Central memory CD8-positive, alpha-beta T cell (primary cell): ENCODE measurements at places on chromosomes 4 and X.

GRCh38 chr4:98966926-98967325 is 28.6 kb upstream of the METAP1 start:
- no peak for DNase-seq

DNA sequence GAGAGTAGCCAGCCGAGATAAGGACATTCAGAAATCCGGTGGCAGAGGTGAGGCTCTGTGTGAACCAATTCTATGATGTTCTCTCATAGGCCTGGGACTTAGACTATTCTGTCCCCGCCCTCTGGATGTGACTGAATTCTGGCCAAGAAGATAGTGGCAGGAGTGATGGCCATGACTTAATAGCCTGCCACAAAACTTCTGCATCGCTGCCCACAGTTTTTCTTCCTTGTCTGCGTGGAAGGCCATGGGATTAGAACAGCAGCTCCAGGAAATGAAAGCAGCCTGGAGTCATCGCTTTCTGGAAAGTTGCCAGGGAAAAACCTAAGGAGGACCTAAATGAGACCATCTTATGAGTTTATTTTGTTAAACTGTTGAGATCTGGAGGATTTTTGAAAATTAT is 134.7 kb downstream of the F11 start:
- no peak for DNase-seq

DNA sequence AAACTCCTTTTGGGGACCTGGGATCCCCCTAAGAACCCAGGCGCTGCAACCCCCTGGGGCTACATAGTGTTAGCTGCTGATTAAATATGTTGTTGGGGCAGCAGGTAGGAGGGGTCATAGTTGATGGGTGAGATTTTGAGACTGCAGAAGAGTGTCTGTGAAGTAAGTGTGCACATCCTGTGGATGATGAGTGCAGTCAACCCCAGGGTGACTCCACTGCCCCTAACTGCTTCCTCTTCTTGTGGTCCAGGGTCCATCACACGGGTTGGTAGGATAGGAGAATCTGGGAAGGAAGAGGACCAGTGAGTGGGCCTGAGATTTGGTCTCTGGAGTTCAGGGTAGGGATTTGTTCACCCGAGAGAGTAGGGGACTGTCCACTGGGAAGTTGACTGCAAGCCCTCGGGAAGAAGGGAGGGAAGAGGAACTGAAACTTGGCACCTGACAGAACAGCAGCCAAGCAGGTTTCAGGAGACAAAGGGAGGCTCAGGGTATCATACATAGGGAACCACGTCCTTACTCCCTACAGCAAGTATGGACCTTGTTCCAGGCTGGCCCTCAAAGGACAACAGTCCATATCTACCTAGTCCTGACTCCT is 8.5 kb downstream of the DLG3 start:
- no peak for DNase-seq

DNA sequence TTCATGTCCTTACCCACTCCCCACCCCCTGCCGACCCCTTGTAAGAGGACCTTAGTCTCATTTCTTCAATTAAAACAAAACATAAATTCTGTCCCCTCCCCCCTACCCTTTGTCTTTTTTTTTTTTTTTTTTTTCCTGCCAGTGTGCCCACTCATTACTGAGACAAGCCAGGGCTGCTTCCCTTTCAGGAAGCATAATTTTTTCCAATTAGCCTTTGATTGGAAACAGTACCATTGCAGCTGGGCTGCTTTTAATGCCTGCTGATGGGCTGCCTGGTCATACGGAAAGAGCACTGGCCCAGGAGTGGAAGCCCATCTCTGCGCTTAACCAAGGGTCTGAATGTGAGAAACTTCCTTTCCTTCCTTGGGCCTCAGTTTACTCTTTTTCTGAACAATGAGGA is 18.6 kb upstream of the CAPN6 start:
- no peak for DNase-seq

DNA sequence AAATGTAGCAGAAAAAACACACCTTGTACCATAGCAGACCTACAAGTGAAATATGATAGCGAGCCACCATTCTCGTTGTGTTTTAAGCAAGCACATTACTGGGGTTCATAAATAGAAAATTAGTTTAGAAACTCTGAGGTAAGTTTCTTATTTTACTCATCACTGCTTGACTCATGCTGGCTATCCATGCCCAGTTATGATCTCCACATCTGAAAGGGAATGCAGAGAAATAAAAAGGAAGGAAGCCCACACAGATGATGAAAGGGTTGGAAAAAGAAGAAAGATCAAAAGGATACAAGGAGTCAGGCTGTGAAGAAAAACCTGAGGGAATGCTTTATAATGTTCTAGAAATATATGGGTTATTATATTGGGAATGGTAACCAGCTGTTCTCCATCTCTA is 54.5 kb downstream of the CAMK2D start:
- DNase-seq = no peak

- no peak for DNase-seq
Observed at GRCh38 chr4:176641237-176641636, 151.5 kb downstream of the VEGFC start.

DNA sequence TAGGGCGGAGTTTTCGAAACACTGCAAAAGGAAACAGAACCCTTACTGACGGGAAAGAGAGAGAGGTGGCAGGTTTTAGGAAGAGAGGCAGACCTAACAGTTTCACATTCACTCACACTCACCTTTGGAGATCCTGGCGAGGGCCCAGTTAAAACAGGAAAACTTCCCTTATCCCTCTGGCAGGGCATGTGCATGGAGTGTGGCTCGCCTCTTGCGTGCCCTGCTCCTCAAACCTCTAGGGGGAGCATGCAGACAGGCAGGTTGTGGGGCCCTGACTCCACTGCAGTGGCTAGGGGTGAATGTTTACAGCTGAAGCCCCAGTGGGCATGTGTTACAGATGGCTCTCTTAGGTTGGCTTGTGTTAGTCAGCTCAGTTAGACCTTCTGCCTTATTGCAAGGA is 451.5 kb downstream of the UBE2NL start:
- no peak for DNase-seq

GRCh38 chr4:169492436-169493163 is 119.8 kb downstream of the NEK1 start:
- DNase-seq = no peak

DNA sequence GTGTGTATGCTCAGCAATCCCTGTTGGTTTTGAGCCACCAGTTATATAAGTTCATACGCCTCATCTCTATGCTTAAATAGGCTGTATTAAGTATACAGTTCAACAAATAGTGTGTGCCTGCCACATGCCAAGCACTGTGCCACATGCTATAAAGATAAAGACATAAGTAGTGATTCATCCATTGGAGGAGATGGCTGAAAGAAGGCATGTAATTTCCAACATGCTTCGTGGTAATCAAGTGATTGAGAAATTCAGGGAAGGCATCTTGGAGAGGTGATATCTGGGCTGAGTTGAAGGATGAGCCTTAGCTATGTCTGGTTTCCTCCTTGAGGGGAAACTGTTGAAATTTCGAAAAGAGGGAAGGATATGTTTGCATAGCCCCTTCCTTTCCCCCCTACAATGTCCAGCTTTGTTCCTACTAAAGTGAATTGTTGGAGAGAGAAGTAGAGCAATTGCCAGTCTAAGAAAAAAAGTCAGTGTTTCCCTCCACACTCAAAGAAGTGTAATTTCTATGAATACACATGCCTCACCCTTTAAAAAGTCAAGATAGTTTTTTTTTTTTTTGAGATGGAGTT is 96.5 kb downstream of the ARHGAP10 start:
- no peak for DNase-seq

GRCh38 chrX:34656842-34657725 is at the start of gene TMEM47:
TSS of gene TMEM47 (minus strand) at chrX:34657285. CDS start at chrX:34657029, 256 bp downstream.
- DNase-seq = no peak

DNA sequence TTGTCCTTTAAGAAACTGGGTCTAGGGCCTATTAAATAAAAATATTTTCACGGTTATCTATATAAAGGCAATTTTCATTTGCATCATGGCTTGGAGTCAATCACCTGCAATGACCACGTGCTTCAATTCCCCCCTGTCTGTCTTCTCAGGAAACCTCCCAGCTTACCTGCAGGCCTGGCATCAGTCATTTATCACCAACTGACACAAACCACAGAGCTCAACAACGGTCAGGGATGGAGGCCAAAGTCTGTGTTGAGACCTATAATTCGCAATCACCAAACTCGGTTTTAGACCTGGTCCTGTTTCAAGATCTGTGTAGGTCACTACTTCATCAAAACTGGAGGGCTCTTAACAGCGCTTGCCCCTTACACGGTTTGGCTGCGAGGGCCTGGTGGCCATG is 1.9 kb downstream of the SLC9A7 start:
- DNase-seq = no peak

DNA sequence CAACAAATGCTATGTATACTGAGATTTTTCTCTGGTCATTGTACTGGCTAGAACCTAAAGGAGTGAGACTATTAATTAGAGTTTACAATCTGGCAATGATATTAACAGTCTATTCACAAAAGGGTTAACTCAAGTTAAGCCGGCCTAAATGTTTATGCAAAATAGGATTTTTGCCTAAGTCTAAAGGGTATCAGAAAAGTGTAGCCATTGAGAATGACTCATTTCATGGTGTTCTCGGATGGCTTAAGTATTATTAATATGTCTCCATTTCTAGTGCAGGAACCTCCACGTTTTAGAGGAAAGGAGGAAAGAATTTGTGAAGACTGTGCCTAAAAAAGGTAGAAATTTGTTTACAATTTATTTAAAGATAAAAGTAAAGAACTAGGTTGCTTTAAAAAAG is 29.8 kb downstream of the DYNLT3 start:
- no peak for DNase-seq

DNA sequence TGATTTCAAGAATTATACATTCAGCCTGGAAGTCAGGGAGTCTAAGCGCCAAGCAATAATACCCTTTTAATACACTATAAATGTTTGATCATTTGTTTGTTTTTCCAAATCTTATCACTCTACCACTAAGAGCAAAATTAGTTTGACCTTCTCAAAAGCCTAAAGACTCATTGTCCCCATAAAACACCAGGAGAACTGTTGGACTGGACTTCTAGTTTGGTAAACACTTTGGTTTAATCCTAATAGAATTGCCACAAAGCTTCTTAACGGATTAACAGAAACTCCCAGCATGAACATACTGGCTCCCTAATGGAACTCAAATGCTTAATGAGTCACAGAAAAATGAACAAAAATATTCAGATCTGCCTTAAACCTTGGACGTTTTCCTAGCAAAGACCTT is 34.9 kb downstream of the SYTL5 start:
- no peak for DNase-seq

DNA sequence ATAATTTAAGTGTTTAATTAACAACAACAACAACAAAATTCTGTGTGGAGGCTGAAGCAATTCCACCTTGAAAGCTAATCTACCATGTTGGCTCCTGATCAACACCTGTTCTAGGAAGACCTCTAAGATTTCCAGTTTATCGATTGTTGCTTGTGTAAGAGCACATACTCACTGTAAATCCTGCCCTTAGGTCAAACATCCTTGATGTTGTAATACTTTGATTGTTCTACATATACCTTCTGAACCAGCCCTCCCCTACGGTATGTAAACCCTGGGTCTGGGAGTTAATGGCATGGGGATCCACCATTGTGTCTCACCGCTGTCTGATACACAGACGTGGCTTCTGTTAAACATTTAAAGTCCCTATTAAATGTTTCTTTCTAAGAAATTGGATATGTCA is 73.2 kb downstream of the RASL11B start:
- no peak for DNase-seq

DNA sequence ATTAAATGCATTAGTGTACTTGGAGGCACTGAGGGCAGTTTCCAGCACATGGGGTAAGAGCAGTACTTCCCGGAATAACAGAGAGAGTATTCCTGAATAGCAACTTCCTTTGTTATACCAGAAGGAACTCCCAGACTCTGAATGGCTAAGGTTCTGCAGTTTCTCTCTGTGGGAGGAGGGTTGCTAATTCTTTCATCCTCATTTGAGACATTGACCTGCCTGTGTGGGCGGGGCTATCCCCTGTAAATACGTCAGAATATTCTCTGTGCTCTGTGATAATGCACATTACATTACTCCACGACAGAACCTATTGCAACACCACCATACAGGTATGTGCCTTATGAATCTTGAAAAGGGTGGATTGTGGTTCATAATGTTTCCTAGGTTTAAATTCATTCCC is 52.7 kb downstream of the SPINK2 start:
- DNase-seq = no peak

DNA sequence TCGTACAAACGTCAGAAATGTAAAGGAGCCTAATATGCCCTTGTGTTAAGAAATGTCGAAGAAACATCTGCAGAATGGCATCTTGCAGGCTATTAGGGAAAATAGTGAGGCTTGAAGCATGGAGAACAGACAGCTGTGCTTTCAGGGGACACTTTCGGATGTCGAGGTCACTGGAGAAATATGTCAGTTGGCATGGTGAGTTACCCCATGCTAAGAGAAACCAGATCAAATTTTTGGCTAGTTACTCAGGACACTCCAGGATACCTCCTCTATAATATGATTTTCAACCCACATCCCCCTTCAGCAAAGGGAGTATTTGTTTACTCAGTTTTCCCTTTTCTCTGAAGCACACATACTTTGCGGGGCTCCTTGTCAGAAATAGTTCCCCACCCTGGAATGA is 171.4 kb downstream of the GPC3 start:
- no peak for DNase-seq

- DNase-seq = no peak
Observed at GRCh38 chr4:176376032-176376614, 56.4 kb downstream of the SPCS3 start.

- DNase-seq = no peak
Observed at GRCh38 chr4:88985088-88985773, 71.8 kb downstream of the FAM13A start.

- no peak for DNase-seq
Observed at GRCh38 chr4:177339477-177340374, 30.1 kb downstream of the NEIL3 start.

GRCh38 chr4:134345244-134345643 is 143.7 kb upstream of the PABPC4L start:
- no peak for DNase-seq

DNA sequence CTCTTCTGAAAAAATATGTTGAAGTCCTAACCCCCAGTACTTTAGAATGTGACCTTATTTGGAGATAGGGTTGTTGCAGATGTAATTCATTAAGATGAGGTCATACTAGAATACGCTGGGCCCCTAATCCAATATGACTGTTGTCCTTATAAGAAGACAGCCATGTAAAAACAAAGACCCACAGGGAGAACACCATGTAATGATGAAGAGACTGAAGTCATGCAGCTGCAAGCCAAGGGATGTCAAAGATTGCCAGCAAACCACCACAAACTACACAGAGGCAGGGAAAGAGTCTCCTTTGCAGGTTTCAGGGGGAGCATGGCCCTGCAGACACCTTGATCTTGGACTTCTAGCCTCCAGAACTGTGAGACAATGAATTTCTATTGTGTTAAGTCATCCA is 37.4 kb downstream of the CXorf58 start:
- DNase-seq = no peak

GRCh38 chr4:48943387-48943786 is 36.8 kb upstream of the OCIAD2 start:
- no peak for DNase-seq

GRCh38 chr4:76804096-76804495 is 93.8 kb downstream of the SOWAHB start:
- DNase-seq = no peak

- no peak for DNase-seq
Observed at GRCh38 chr4:24468071-24468470, 116.3 kb downstream of the DHX15 start.

GRCh38 chr4:129264008-129264657 is 168.2 kb downstream of the C4orf33 start:
- DNase-seq = no peak
